Neural cell (in vitro differentiated cells): ENCODE measurements at places on chromosomes 1 and 21. TPM values are rescaled to one million over a fixed set of nuclear protein-coding genes. Genes with fewer than 3 reads are reported as not detected.

MRAP gene
- not detected in 2 replicates for polyA plus RNA-seq

ZNF648 gene
- not detected in 2 replicates for polyA plus RNA-seq

CYP2J2 gene
- polyA plus RNA-seq, result not detected in 2 replicates

ARHGEF10L gene
- 123 and 142 TPM in 2 replicates for polyA plus RNA-seq
